Endothelial cell of umbilical vein (primary cell): ENCODE measurements at places on chromosomes 13 and 19.

DNA sequence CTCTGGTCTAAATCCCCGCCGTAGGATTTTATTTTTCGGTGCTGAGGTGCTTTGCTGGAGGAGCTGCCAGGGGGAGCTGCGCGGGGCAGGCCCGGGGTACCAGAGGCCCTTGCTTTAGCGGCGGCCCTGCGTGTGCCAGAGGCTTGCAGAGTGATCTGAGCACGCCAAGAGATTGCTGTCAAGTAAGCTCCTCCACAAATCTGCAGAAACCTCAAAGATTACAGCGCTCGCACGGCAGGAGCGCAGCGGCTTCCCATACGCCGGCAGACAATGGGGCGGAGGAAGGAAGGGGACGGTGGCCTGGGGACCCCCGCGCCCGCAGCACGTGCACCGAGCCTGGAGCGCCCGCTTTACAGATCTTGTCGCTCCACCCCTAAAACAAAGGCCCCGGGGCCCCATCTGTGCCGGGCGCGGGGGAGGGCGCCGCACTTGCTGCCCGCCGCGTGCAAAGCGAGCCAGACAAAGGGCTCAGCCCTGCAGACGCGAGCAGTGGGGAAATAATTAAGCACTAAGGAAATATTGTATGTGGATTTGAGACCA, 9.1 kb upstream of the C19orf12 start:
- H3K27me3 ChIP-seq, result peaks cover 24% of the 10 kb centered on the region
- no peaks in the 10 kb centered on the region for H3K4me1 ChIP-seq
- no peaks in the 10 kb centered on the region for H3K36me3 ChIP-seq
- no peak overlapping the region for H3K27ac ChIP-seq

DNA sequence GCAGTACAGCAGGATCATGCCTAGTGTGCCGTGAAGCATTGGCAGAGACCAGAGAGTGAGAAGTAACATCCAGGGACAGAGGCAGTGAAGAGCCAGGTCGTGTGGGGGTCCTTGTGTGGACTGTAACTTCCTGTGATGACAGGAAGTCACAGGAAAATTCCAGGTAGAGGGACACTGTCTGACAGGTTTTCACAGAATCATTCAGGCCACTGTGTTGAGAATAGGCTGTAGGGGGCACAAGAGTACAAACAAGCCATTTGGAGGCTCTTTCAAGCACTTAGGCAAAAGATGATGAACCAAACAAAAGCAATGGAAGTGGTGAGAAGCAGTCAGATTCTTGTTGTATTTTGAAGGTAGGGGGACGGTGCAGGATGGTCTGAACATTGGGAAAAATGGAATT, 46.4 kb downstream of the N4BP2L1 start:
- DNase-seq, result peak; percentile 12
- H3K4me3 ChIP-seq, result no peak overlapping the region
- H3K4me1 ChIP-seq, result peaks cover 2% of the 10 kb centered on the region
- H3K27me3 ChIP-seq, result no peaks in the 10 kb centered on the region

GRCh38 chr13:42671502-42671901, 97.5 kb downstream of the TNFSF11 start:
- H3K4me1 ChIP-seq, result no peaks in the 10 kb centered on the region
- H3K27me3 ChIP-seq, result no peaks in the 10 kb centered on the region
- no peak overlapping the region for H3K4me3 ChIP-seq
- no peaks in the 10 kb centered on the region for H3K36me3 ChIP-seq

GRCh38 chr13:95601216-95601615, 43.3 kb downstream of the DZIP1 start:
- H3K4me1 ChIP-seq, result peaks cover 22% of the 10 kb centered on the region
- peak; percentile 55 for DNase-seq
- H3K36me3 ChIP-seq, result peaks cover 7% of the 10 kb centered on the region
- H3K4me3 ChIP-seq, result no peak overlapping the region
- H3K27me3 ChIP-seq, result no peaks in the 10 kb centered on the region
- H3K27ac ChIP-seq, result peak overlapping the region; percentile 44

- H3K36me3 ChIP-seq, result peaks cover 19% of the 10 kb centered on the region
- DNase-seq, result no peak
- H3K4me3 ChIP-seq, result no peak overlapping the region
- H3K27ac ChIP-seq, result no peak overlapping the region
- H3K4me1 ChIP-seq, result no peaks in the 10 kb centered on the region
Measured at GRCh38 chr13:113607056-113607888, 22.7 kb downstream of the TFDP1 start.

DNA sequence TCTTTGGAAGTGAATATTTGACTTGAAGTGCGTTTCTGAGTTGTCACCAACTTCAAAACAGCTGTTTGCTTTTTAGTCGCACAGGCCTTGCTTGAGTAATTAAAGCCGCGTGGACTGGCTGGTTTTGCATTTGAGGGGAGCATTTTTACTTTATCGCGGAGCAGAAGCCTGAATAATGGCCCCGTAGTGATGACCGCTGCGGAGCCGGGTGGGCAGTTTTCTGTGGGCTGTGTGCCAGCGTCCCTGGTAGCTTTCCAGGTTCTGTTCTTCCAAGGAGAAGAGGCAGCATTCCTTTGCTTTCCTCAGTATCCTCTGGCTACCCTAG, 1.1 kb downstream of the NAA16 start:
- peak overlapping the region; percentile 92 for H3K4me3 ChIP-seq
- peak; percentile 78 for DNase-seq
- H3K27ac ChIP-seq, result peak overlapping the region; percentile 72
- no peaks in the 10 kb centered on the region for H3K27me3 ChIP-seq

DNA sequence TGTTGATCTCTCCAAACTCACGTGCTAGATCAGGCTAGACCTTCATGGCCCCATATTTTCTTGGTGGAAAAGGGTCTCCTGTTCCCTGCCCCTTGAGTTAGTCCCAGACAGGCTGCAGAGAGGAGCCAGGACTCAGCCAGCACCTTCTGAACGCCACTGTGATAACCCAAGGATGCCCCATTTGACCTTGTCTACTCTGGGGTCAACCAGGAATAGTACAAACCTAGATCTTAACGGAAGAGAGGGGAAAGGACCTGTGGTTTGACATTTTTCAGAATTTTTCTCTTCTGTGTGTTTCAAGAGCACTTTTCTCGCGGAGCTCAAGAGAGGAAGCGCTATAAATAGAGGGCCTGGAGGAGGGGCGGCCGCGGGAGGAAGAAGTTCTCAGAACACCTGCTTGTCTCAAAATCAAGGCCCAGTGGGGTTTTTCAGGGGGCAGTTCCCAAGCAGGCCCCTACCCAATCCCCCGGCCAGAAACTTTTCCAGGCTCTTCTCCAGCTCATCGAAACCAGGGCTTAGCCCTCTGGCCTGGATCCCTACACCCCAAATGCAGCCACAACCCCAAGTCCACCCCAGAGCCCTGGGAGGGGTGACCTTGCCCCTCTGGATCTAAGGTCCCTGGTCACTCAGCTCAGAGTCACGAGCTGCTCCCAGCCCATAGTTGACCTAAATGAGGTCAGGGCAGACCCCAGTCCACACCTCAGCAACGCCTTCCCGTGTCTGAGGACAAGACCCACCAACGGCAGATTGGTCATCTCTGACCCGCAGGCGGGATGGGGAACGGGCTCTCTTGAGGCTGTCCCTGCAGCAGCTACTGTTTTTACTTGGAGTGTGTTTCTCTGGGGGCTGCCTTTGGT, 75.6 kb upstream of the TM9SF2 start:
- H3K36me3 ChIP-seq, result no peaks in the 10 kb centered on the region
- no peak overlapping the region for H3K4me3 ChIP-seq

GRCh38 chr19:39411081-39411831, 1.2 kb upstream of the PLEKHG2 start:
- H3K27ac ChIP-seq, result peak overlapping the region; percentile 51
- no peak for DNase-seq
- H3K4me3 ChIP-seq, result no peak overlapping the region
- H3K4me1 ChIP-seq, result peaks cover 40% of the 10 kb centered on the region

DNA sequence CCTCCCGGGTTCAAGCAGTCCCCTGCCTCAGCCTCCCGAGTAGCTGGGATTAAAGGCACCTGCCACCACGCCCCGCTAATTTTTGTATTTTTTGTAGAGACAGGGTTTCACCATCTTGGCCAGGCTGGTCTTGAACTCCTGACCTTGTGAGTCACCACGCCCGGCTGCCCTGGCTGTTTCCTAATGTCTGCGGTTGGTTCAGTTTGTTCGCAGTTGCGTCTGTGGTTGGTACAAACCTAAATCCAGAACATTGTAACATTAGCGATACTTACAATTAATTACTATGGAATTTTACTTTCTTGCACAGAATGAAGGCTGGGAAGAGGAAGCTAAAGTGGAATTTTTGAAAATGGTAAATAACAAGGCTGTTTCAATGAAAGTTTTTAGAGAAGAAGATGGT, 38.1 kb downstream of the RNF17 start:
- peaks cover 10% of the 10 kb centered on the region for H3K27me3 ChIP-seq
- no peaks in the 10 kb centered on the region for H3K4me1 ChIP-seq
- no peaks in the 10 kb centered on the region for H3K36me3 ChIP-seq
- H3K27ac ChIP-seq, result no peak overlapping the region
- H3K4me3 ChIP-seq, result no peak overlapping the region
